ENCODE measurements at places on chromosomes 5 and 9.

GRCh38 chr9:89497978-89498851, at the start of gene SEMA4D:
TSS of gene SEMA4D (minus strand) at chr9:89498113. CDS start at chr9:89405456, 92,657 bp downstream.
- peak; percentile 63 for DNase-seq

GRCh38 chr9:37174247-37174646, 53.9 kb downstream of the ZCCHC7 start:
- DNase-seq = peak; percentile 22

DNA sequence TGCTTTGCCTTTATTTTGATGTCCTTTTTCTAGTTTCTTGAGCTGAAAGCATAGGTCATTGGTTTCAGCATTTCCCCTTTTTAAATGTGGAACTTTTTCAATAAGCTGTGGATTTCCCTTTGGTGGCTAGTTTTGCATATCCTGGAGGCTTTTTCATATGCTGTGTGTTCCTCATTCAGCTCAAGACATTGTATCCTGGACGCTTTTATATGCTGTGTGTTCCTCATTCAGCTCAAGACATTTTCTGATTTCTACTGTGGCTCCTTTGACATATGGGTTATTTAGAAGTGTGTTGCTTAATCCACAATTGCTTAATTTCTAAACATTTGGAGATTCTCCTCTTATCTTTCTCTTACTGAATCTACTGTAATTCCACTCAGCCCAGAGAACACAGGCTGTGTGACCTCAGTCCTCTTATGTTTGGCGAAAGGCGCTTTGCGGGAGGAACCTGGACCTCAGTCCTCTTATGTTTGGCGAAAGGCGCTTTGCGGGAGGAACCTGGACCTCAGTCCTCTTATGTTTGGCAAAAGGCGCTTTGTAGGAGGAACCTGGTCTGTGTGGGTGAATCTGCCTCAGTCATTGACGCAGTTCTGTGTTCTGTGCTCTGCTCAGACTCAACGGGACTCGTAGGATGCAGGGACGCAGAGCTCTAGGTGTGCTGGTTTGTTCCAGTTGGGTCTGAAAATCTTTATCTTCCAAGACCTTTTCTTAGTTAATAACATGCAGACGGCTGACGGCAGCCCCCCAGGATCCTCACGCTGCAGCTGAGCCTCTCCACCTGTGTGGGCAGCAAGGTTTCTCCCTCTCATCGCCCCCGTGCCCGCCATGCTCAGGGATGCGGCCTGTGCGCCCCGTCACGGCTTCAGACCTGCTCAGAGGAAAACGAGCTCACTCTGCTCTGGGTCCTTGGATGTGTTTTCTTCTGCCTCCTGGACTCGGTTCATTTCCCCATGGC, 6.0 kb upstream of the SLC9A3 start:
- no peak for DNase-seq

DNA sequence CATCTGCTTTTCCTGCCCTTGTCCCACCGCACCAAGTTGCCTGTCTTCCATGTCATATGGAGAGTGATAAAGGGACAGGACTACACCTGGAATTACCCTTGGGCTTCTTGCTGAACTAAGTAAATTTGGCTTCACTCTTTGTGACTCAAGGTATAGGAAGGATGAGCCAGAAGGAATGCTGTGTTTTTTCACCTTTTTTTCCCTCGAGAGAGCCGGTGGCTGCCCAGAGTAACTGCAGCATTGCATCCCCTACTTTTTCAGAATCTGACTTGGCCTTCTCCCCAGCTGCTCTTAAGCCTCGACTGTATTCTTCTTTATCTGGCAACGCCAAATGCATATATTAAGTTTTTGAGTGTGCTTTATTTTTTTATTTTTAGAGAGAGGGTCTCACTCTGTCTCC, 38.4 kb downstream of the RCL1 start:
- DNase-seq = no peak

- no peak for DNase-seq
Observed at GRCh38 chr9:34690983-34691935, at the start of gene CCL19. TSS of gene CCL19 (minus strand) at chr9:34691276. CDS start at chr9:34691139, 137 bp downstream.

- peak; percentile 96 for DNase-seq
Observed at GRCh38 chr5:139660923-139661814, 13.0 kb downstream of the CXXC5 start.

DNA sequence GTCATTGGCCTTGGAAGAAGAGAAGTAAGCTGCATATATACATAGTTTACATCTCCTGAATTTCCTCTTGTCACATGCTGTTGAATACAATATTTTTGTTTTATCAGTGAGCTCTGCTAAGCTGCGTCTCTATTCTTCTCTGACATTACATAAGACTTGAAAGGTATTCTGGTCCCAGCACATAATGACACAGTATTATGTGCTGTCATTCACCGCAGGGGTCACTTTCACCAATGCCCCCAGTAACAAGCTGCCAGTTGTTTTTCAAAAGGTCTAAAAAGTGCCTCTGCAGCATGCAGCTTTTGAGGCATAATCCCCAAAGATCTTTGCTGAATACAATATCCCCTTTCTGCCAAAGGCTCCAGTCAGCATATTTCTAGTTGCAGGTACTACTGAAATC, 349.0 kb upstream of the FAM174A start:
- DNase-seq = no peak

DNA sequence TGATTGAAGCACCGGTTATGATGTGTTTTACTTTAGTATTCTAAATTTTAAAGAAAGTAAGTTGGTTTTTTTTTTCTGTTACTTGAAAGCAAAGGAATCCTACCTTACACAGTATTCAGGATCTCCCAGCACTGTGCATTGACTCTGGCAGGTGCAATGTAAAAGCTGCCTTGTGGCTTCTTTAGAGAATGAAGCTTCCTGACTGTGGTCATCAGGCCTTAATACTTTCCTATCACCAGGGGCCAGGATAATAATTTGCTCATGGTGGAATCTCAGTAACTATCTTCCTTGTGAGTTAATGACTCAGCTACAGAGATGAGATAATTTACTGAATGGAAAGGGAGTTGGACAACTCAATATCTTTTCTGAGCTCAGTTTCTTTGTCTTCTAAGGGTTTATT, 435.5 kb upstream of the ZNF608 start:
- DNase-seq = no peak

DNA sequence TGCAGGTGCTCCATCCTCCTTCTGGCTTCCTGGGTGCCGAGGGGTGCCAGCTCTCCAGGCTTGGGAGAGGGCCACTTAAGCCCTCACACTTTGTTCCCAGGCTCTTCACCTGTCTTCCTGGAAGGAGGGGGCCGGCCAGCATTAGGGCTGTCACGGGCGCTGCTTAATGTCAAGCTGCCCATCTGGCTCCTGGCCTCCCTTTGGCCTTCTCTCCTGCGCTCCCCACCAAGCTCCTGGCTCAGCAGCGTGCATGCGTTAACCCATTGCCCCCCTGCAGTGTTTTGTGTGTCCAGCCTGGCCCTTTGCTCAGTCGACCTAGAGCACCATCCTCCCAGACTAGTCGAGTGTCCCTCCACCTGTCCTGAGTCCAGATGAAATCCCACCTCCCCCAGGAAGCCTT, 21.3 kb downstream of the NTNG2 start:
- no peak for DNase-seq

DNA sequence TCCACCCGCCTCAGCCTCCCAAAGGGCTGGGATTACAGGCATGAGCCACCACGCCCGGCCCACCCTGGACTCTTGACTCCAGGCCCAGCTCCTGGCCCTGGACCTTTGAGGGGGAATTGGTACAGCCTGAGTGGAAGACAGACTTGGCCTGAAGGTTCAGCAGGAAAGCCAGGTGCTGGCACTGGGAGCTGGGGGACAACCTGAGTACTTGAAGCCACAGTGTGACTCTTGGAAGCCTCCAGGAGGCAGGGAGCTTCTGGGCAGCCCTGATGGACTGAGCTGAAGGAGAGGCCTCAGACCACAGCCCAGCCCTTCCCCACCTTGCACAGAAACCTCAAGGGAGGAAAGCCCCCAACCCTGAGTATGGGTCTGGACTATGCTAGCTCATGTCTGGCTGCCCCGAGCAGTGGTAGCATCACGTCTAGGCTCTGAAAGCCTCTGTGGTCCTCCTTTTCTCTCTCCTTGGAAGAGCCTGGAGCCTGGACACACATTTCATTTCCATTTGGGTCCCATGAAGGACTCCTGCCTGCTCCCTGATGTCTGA, 54.1 kb downstream of the RASGEF1C start:
- no peak for DNase-seq

DNA sequence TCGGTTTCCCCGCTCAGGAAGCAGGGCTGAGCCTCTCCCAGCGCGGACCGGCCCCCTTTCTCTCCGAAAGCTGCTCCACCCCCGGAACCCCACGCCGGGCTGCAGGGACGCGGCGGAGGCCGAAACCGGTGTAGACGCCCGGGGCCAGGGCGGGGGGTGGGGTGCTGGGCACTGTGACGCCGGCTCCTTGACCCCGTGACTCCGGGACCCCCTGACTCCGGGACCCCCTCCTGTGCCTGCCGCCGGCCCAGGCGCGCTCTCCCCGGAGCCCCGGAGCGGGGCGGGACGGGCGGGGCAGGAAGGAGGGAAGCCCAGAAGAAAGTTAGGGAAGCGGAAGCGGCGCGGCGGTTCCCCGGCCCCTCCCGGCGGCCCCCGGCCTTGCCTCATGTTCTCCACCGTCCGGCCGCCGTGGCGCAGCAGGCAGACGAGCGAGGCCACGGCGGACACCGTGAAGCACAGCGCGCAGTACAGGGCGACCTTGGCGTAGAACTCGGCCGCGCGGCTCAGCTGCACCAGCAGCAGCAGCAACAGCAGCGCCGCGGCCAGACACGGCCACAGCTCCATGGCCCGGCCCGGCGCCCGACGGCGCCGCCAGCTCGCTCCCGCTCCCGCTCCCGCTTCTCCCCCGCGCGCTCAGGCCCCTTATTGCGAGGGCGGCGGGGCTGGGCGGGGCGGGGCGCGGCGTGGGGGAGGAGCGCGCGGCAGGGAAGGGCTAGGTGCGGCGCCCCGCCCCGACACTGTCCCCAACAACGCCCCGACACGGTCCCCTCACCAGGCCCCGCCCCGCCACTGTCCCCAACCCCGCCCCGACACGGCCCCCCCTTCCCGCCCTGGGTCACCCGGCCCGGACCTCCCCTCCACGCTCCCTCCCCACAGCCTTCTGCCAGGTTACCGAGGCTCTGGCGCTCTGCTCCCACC, at the start of gene AGPAT2:
Gene AGPAT2 (minus strand): TSS at position 664 of the 918 bp plus-strand sequence. CDS start 100 bp downstream, at position 564.
- DNase-seq = peak; percentile 19
